T-helper 1 cell (primary cell): ENCODE measurements at places on chromosomes 7 and 10.
A peak's percentile ranks its signal among the peaks of the same experiment; 100 is the strongest.

GRCh38 chr7:35512716-35513115 is 182.2 kb downstream of the HERPUD2 start:
- DNase-seq, result no peak

- no peak for DNase-seq
Measured at GRCh38 chr10:97215619-97216260, 30.0 kb upstream of the SLIT1 start.

DNA sequence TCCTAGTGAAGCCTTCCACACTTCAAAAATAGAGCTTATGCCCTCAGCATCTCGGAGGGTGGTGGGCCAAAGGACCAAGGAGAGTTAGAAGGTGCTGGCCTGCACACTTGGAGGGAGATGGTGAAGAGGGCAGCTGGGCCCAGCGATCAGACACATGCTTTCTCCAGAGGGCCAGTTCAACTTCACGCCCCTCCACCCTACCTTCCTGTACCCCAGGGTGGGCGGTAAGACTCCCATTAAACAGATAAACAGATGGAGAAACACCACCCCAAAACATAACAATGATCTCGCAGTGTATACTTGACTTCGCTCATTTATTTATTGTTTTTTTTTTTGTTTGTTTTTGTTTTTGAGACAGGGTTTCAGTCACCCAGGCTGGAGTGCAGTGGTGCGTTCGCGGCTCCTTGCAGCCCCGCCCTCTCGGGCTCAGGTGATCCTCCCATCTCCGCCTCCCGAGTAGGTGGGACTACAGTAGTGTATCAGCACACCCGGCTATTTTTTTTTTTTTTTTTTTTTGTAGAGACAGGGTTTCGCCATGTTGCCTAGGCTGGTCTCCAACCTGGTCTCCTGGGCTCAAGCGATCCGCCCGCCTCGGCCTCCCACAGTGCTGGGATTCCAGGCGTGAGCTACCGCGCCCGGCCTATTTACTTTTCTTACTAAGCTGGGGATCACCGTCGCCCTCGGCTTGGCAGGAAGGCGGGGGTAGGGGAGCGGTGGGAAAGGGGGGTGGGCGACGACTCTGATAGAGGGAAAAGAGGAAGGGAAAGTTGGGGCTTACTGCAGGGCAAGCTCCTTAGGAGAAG is 1.8 kb downstream of the C10orf95 start:
- DNase-seq, result peak; percentile 86

DNA sequence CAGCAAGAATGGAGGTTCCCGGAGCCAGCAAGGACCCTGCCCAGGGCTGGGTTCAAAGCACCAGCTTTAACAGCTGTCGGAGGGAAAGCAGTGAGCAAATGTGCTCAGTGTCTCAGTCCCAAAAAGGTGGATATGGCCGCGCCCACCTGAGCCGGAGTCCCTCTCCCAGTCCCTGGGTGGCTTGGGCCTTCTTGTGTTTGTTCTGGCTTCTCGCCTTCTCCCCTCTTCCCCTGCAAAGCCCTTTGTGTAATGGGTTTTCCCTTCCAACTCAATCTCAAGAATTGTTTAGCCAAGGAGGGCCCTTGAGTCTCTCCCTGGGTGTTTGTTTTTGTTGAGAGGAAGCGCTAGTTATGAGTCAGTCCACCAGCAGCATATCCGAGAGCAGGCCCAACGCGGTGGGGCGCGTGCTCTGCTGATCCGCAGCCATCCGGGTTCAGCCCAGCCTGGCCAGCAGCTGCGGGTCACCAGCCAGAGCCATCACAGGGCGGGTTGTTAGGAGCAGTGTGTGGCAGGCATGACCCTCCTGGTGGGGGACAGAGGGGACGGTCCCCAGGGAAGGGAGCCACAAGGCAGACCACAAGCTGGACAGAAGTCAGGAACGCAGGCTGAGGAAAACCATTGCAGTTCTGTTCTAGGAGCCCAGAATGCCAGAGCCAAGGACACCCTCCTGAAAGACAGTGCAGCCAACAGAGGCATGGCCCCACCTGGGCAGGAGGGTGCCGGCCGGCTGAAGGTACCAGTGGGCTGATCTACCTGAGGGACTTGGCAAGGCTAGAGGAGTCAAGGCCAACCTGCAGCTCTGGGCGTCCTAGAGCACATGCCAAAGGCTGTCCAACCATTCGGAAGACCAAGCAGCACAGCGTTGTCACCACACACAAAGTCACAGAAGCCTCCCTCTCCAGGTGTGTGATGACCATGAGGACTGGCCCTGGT is 21.3 kb downstream of the CALML3 start:
- no peak for DNase-seq

- DNase-seq, result no peak
Measured at GRCh38 chr10:33937036-33937730, 602.7 kb upstream of the NRP1 start.
